Thoracic aorta (tissue), 2 donors: ENCODE measurements at places on chromosomes 7 and 10.

DNA sequence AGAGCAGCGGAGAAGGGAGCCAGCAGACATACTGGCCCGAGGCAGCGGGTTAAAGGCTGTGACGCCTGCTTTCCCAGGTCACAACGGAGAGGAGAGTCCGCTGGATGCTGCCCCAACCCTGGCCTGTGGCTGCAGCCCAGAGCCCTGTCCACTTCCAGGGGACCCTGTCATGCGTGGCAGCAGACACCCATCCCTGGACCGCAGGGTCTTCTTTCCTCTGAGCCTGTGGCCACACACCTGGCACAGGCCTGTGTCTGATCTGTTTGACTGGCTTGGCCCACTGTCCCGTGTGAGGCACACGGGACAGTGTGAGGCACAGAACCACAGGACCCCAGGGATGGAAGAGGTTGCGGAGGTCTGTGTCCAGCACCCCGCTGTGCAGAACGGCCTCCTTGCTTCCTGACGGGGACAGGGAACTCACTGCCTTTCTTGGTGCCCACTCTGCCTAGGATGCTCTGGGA, 42.4 kb downstream of the INSIG1 start:
- H3K27ac ChIP-seq, result no peak overlapping the region
- H3K4me3 ChIP-seq, result no peak overlapping the region
- no peak for DNase-seq
- no peaks in the 10 kb centered on the region for H3K27me3 ChIP-seq

GRCh38 chr7:46671108-46671769, 750.2 kb upstream of the IGFBP3 start:
- no peak for DNase-seq
- no peaks in the 10 kb centered on the region for H3K36me3 ChIP-seq
- no peak overlapping the region for H3K27ac ChIP-seq
- no peaks in the 10 kb centered on the region for H3K27me3 ChIP-seq

DNA sequence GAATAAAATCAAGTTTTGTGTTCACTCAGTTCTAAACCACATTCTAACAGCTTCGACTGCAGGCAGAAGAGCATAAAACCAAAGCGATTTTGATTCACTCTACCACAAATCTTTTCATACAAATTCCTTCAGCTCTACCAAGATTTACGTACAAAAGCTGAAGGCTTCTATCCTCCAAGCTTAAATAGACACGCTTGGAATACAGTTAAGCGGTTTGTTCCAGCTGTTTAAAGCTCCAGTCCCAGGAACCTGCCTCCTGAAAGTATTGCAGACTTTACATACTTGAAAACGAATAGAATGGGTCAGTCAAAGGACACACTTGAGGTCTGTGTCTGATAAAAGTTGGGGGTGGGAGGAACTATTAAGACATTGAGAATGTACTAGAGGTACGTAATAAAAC, 102.9 kb downstream of the MPP7 start:
- no peaks in the 10 kb centered on the region for H3K36me3 ChIP-seq
- H3K27me3 ChIP-seq, result no peaks in the 10 kb centered on the region

GRCh38 chr10:34251177-34251576, 563.9 kb downstream of the PARD3 start:
- DNase-seq, result no peak
- H3K4me3 ChIP-seq, result no peak overlapping the region
- H3K27ac ChIP-seq, result no peak overlapping the region
- no peaks in the 10 kb centered on the region for H3K27me3 ChIP-seq

DNA sequence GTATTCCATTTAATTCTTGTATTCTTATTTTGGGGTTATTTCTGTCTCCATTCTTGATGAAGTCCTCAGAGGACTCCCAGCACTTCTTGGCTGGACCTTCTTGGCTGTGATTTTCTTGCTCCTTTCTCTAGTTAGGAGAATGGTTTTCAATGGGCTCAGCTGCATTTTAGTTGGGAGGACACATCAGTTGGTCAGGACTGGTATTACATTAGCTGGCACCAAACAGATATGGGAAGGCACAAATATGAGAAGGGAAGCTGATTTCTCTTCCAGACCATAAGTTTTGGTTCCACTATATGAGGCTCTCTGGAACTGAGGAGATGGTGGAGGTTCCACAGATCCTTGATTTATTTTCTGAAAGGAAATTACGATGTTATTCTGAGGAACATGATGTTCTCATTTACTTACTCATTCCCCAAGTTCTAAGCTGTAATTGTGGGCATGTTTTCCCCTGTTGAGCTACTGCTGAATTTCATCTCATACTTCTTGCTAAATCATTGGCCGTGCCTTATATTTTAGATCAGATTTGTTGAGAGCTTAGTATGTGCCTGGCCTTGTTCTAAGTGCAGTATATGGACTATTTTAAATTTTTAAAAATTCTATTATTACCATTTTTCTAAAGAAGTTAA, 261.0 kb downstream of the THSD7A start:
- no peaks in the 10 kb centered on the region for H3K4me1 ChIP-seq
- H3K36me3 ChIP-seq, result no peaks in the 10 kb centered on the region
- no peak overlapping the region for H3K4me3 ChIP-seq
- no peaks in the 10 kb centered on the region for H3K27me3 ChIP-seq
